Subcutaneous adipose tissue (tissue), 4 donors: ENCODE measurements at places on chromosomes 7 and 10. TPM values are rescaled to one million over a fixed set of nuclear protein-coding genes. Genes with fewer than 3 reads are reported as not detected.

EEF1AKMT2 gene
- 16.0 TPM for total RNA-seq

KIAA1549 gene
- total RNA-seq: 2.1 TPM

HOXA6 gene
- total RNA-seq: 5.3 TPM

SPDYE1 gene
- not detected for total RNA-seq

PRSS2 gene
- not detected for total RNA-seq

PLCE1 gene
- total RNA-seq: 4.1 TPM
